Epithelial cell of proximal tubule (primary cell): ENCODE measurements at places on chromosomes 2 and 18.
A peak's percentile ranks its signal among the peaks of the same experiment; 100 is the strongest.

- DNase-seq: no peak
These were observed 21.0 kb upstream of the L3MBTL4 start for GRCh38 chr18:6435731-6436130.

GRCh38 chr18:48215876-48216638, 193.1 kb downstream of the ZBTB7C start:
- DNase-seq: no peak

GRCh38 chr2:104733226-104733943, 120.5 kb upstream of the POU3F3 start:
- DNase-seq: no peak

DNA sequence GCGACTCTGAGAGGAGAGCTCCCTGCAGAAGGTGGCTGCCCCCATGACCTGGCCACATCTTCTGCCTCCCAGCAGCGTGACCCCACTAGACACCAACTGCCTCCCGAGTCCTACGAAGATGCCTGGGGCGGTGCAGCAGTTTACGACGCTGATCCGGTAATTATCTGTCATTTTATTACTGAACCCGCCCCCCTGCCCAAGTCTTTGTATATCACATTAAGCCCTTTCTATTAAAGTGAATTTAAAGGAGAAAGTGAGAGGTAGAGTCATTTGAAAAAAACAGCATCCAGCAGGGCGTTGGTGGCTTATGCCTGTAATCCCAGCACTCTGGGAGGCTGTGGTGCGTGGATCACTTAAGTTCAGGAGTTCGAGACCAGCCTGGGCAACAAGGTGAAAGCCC, 33.4 kb downstream of the ABCG8 start:
- no peak for DNase-seq

DNA sequence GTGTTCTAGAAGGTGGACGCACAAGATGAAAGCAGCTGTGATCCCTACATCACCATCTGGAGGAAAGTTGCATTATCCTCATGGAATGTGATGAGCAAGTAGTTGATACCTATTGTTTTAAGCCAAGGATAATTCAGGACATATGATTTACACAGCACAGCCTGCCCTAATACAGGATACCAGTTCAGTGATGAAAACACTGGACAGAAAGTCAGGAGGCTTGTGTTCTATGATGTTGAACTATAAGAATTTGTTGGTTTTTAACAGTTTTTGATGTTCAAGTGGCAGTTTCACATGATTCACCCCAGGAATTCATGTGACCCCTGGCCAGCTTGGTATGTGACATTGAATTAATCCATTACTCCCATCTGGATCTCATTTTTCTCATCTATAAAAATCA, 6.2 kb upstream of the CHST10 start:
- no peak for DNase-seq

DNA sequence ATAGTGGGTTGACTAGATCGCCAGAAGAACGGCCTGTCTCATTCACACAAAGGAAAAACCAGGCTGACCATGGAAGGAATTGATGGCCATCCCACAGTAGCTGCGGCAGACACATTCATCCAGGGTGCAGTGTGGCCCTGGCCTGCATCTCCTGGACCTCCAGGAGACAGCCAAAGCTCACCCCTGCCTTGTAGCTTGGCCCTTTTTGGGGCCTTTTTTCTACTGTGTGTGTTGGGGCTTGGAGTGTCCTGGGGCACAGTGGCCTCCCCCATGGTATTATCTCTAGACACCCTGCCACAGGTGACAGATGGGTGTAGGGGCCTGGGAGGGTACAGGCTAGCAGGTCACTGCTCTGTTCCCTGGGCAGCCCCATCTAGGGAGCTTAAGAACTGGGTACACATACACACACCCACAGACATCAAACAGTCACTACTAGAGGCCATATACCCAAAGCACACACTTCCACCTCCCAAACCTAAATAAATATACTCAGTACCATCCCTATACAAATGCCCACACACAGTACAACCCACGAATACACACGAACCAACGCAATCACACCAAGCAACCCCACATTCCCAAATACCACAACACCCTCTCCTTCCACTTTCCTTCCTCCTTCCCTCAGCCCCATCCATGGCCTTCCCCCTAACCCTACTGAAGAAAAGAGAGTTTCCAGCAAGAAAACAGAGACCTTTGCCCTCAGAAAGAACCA, 8.6 kb downstream of the EN1 start:
- no peak for DNase-seq

DNA sequence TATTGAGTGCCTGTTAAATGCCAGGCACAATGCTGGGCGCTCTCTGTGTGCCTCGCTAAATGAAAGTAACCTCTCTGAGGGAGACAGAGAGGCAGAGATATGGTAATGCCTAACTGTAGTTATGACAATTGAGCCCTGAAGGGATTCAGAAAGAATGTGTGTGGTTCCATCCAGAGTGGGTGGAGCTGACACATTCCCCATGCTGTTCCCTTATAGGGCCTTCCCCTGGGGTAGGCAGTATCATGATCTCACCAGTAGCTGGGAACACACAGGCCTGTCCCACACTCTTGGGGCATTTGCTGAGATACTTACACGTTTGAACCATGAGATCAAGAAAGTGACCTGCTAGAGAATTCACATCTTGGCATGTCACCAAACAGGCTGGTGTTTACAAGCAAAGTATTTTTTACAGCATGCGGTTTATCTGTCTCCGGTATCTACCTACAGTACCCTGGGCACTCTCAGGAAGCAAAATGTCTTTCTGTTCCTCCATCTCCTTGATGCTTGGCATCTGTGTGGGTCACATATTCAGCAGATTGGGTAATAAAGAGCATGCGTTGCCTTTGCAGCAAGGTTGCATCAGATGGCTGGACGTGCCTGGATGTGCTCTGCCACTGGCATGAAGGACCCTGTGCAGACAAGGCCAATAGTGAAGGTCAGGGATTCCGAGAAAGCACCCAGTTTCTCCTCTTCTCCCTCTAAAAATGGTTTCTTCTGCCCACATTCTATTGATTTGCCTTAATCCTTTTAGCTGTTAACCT, 9.4 kb downstream of the CTIF start:
- DNase-seq: peak; percentile 63

- peak; percentile 16 for DNase-seq
These were observed 397.7 kb downstream of the TRIB2 start for GRCh38 chr2:13114391-13114790.

- DNase-seq: no peak
These were observed 35.7 kb downstream of the MYO3B start for GRCh38 chr2:170213651-170214050.

- no peak for DNase-seq
These were observed 7.9 kb downstream of the TMEM198 start for GRCh38 chr2:219551441-219552381.

GRCh38 chr18:74745633-74746403, 148.1 kb downstream of the ZNF407 start:
- no peak for DNase-seq

DNA sequence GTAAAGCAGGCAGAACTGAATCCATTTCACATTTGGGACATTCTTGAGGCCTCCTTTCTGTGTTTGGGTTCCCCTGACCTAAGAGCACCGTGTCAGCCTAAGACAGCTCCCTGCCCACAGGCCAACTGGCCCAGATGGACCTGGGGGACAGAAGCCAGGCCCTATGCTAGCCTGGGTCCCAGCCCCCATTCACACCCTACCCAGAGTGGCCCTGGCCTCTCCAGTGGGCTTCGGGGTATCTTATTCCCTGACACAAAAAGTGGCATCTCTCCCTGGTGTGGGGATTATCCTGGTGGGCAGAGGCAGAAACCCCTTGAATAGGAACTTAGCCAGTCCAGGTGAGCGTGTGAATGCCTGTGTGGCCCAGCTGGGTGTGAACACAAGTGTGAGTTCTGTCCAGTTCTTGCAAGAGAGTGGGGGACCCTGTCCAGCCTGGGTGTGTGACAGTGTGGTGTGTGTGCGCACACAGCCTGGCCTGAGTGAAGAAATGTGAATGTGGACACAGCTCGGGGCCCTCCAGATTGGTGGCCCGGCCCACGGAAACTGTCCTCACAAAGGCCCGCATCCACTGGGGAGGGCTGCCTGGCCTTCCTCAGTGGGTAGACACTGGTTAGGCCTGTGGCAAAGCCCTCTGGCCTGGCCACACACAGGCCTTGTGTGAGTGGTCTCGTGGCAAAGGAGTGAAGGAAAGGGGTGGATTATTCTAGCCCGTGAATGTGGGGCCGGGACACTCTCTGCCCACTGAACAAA, 63.0 kb upstream of the HAAO start:
- no peak for DNase-seq

GRCh38 chr2:225282858-225283710, 116.4 kb upstream of the NYAP2 start:
- no peak for DNase-seq

DNA sequence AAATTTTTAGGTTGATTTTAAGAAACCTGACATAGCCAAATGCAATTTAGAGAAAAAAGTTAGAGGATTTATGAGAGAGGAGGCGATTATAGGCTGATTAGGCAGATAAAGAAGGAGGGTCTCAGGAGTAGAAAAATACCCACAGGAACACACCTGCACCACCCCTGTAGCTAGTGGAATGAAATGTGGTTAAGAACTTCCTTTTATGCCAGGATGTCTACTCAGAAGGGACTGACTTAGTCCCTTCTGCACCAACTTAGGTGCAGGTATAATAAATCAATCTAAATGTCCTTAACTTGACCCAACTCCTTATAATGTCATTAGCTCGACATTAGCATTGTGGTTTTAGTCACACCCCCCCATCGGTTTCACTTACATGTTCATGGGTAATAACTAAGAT, 1274.5 kb upstream of the TMEFF2 start:
- DNase-seq: no peak

DNA sequence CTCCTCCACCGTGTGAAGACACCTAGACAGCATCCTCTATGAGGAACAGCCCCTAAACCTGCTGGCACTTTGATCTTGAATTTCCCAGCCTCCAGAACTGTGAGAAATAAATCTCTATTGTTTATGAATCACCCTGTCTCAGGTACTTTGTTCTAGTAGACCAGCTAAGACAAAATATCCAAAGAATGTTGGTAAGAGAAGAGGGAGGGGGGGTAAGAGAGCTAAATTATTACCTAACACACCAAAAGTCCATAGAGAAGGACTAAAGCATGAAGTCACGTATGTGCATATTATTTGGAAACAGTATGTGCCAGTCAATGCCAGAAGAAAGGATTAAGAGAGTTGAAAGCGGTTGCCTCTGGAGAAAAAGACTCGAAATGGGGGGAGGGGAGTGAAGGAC, 211.0 kb downstream of the SP3 start:
- no peak for DNase-seq

DNA sequence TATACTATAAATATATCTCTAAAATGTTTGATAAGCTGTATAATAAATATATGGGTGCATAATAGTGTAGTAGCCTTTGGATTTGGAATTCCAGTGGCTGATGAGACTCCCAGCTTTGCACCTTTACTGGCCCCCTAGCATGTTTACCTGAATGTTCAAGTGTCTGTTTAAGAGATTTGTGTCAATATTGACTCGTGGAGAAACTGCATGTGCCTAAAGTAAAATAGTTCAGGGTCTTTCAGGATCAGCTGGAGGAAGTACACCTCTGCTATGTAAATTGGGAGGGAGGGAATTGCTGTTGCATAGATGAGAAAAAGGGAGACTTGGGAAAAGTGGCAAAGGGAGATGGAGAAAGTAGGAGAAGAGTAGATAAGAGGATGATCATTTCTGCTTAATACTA, 23.9 kb downstream of the ME2 start:
- no peak for DNase-seq

DNA sequence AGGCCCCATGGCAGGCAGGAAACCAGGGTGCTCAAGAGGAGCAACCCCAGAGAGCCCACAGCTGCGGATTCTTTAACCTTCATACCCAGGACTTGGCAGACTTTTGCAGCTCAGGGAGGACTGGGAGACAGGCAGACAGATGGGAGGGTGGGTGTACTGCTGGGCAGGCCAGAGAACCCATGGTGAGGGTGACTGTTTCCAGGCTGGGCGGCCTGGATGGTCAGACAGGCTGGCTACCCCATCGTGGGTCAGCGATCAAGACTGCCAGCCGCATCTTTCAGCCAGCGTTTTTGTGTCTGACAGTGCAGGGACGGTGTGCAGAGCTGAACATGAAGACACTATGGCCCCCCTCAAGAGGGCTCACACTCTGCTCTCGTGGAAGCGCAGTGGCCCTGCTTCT, 82.2 kb downstream of the MARCO start:
- no peak for DNase-seq
